MV-4-11 (cell line): ENCODE measurements at places on chromosomes 13 and 19.
A peak's percentile ranks its signal among the peaks of the same experiment; 100 is the strongest.

- DNase-seq: no peak
These were observed 7.7 kb upstream of the CRTC1 start for GRCh38 chr19:18675779-18676178.

- no peak for DNase-seq
These were observed 10.2 kb upstream of the CCDC97 start for GRCh38 chr19:41299755-41300089.

- no peak for DNase-seq
These were observed 20.6 kb upstream of the PLPP2 start for GRCh38 chr19:311813-312261.

- DNase-seq: peak; percentile 78
These were observed 2.5 kb downstream of the CFD start for GRCh38 chr19:861756-862580.

- peak; percentile 43 for DNase-seq
These were observed 259.9 kb downstream of the TBC1D4 start for GRCh38 chr13:75222031-75222430.

GRCh38 chr13:38483623-38484022 lies 134.0 kb downstream of the UFM1 start:
- peak; percentile 19 for DNase-seq

GRCh38 chr13:79648191-79648590 lies 167.2 kb downstream of the NDFIP2 start:
- no peak for DNase-seq

DNA sequence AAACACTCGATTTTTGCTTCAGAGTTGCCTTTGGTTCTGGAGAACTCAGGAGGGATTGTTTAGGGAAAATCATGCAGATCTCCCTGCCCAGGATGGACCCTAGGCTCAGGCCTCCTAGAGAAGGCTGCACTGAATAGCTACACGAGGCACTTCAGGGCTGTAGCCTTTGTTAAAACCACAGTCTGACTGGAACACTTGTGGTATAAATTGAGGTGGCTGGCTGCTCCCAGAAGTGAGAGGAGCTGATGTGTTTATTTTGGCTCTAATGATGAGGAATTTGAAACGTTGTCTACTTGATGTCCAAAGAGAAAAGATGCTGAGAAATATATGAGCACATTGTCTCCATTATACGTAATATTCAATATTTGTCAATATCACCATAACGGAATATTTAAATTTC lies 762.1 kb upstream of the ARGLU1 start:
- DNase-seq: no peak

DNA sequence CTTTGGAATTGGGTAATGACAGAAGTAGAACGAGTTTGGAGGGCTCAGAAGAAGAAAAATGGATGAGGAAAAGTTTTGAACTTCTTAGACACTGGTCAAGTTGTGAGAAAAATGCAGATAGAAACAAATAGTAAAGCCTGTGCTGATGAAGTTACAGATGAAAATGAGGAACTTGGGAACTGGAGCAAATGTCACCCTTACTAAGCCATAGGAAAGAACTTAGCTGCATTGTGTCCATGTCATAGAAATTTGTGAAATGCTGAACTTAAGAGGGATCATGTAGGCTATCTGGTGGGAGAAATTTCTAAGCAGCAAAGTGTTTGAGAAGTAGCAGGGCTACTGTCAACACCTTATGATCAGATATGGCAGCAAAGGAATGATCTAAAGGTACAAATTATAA lies 289.2 kb upstream of the PCDH9 start:
- peak; percentile 81 for DNase-seq

- DNase-seq: no peak
These were observed 178.0 kb upstream of the MIR17HG start for GRCh38 chr13:91169321-91170050.

DNA sequence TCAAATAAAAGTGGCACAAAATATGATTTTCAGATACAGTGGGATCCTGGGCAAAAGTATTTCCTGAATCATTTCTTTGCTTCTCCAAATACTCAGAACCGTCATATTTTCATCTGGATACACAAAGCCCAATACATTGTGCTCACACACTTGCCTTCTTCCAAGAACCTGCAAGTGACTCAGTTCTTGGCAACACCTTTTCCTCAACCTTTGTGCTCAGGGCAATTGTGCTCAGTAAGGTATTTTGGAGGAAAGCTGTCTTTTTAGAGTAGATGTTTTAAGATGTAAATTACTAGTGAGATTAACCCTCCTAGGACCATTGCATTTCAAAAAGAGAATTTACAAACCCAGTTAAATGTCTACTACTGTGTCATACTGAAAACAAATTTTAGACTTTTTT lies 233.5 kb downstream of the EFNB2 start:
- no peak for DNase-seq

GRCh38 chr19:32680986-32681385 lies 5.3 kb downstream of the RGS9BP start:
- DNase-seq: no peak

- DNase-seq: peak; percentile 96
These were observed 5.6 kb downstream of the ZAR1L start for GRCh38 chr13:32309312-32310133.

- DNase-seq: no peak
These were observed 1.5 kb upstream of the RAD23A start for GRCh38 chr19:12944104-12944674.

DNA sequence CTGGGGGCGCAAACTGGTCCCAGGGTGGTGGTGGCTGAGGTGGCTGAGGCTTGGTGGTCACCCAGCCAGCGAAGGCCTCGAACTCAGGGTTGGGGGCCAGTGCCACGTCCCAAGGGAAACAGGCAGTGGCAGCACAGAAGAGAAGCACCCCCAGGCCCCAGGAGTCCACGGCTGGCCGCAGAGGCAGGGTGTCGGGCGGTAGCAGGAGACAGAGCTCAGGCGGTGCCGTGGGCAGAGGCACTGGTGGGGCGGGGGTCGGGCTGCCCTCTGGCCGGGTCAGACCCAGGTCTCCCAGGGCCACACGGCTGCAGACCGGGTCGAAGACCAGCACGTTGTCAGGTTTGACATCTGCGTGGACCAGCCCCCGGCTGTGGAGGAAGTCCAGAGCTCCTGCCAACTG lies 4.2 kb upstream of the SBK2 start:
- DNase-seq: no peak

- DNase-seq: no peak
These were observed 299.1 kb upstream of the OBI1 start for GRCh38 chr13:78958006-78958405.

GRCh38 chr13:19152403-19152802 lies 29.2 kb downstream of the TUBA3C start:
- no peak for DNase-seq

DNA sequence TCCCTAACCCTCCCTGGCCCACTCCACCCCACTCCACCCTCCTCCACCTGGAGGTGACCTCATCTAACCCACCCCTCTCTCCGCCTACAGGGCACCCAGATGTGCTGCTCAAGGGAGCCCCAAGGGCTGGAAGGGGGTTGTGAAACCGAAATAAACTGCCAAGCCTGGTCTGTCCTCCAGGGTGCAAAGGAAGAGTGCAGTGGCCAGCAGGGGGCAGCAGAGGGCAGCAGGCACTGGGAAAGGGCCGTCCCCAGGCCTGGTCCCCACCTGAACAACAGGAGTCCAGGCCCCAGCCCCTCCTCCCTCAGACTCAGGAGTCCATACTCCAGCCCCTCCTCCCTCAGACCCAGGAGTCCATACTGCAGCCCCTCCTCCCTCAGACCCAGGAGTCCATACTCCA lies 8.4 kb upstream of the BCAM start:
- DNase-seq: peak; percentile 85

GRCh38 chr19:4197625-4198466 lies 15.4 kb downstream of the ANKRD24 start:
- no peak for DNase-seq

- no peak for DNase-seq
These were observed 863.9 kb upstream of the GPC6 start for GRCh38 chr13:92362717-92363116.

GRCh38 chr19:18928018-18928805 lies 8.7 kb downstream of the DDX49 start:
- DNase-seq: no peak

GRCh38 chr13:99380921-99381645 lies 73.9 kb upstream of the GPR183 start:
- DNase-seq: no peak

GRCh38 chr13:21673789-21674489 lies 3.1 kb downstream of the FGF9 start:
- DNase-seq: no peak

DNA sequence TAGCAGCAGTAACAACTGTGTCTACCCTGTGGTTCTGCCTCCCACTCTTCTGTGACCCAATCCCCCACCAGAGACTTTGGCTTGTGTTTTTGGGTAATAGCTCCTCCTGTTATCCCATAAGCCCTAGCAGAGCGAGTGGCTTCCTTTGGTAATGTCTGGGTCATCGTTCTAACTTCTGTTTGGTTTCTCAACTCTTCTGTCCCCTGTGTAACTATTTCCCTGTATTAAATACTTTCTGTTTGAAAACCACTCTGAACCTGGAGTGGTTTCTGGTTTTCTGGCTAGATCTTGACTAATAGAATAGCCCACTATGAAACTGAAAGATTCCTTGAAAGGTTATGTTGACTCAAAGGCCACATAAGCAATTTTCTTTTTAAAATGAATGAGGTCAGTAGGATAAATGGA lies 350.0 kb downstream of the DCT start:
- DNase-seq: no peak

GRCh38 chr13:114309806-114310410 lies 4.4 kb upstream of the CHAMP1 start:
- no peak for DNase-seq

GRCh38 chr13:108220041-108220440 lies 1.8 kb downstream of the ABHD13 start:
- no peak for DNase-seq

- DNase-seq: no peak
These were observed 1.9 kb downstream of the TMEM145 start for GRCh38 chr19:42315024-42315423.

- no peak for DNase-seq
These were observed 3.8 kb upstream of the KCTD12 start for GRCh38 chr13:76890021-76890420.

GRCh38 chr19:19321141-19321577 lies 530 bp downstream of the MAU2 start:
- peak; percentile 21 for DNase-seq

DNA sequence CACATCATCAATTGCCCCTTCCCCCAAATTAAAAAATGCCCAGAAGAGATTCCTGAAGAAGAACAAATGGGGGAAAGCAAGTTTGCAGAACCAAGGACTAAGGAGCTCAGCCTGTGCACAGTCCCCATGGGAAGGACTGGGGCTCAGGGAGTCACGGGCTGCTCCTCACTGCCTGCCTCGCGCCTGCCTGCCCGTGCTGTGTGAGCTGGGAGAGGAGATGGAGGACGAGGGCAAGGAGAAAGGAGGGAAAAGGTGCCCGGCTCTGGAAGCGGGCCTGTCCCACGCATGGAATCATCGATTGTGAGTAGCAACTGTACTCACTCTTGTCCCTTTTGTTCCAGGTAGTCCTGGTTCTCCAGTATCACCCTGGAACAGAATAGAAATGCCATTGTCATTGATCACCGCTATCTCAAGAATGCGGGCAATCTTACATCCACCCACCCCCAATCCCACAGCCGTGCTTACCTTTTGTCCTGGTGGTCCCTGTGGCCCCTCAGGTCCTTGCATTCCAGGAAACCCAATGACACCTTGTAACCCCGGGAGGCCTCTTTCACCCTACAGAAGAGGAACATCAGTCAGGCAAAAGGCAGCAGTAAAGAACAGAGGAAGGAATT lies 93.4 kb downstream of the COL4A1 start:
- DNase-seq: no peak

GRCh38 chr19:8511573-8512101 lies 2.3 kb downstream of the ZNF414 start:
- DNase-seq: no peak

DNA sequence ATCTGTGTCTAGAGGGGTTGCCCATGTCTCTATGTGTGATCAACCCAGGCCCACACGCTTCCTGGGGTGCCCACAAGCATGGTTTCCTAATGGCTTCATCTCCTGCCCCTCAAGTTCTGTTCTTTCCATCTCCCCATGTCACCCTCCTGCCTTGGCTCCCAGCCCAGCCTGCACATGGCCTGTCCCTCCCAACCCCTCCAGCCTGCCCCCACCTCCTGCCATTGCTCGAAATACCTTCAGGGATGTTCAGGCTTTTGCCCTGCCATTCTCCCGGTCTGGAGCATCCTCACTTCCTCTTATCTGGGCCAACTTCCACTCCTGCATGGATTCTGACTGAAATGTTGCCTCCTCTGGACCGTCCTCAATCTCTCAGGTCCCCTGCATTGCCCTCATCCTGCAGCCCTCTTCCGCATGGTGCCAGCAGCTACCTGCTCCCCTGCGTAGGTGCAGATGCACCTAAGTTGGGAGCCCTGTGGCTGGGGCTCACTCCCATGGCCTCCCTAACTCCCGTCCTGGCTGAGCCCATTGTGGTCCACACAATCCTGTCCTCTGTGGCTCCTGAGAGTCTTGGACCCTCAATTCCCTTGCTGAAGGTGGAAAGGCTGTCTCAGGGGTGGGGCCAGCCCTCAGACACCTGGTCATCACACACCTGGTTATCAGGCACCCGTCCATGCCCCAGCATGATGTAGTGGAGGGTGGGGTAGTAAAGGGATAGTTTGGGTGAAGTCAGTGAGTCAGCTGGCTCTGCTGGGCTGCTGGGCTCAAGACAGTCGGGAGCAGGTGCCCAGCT lies 152.1 kb downstream of the URI1 start:
- no peak for DNase-seq

GRCh38 chr13:25762795-25763377 lies 288.9 kb downstream of the SHISA2 start:
- no peak for DNase-seq

- DNase-seq: peak; percentile 94
These were observed 13.8 kb downstream of the SH2D3A start for GRCh38 chr19:6753178-6754031.

DNA sequence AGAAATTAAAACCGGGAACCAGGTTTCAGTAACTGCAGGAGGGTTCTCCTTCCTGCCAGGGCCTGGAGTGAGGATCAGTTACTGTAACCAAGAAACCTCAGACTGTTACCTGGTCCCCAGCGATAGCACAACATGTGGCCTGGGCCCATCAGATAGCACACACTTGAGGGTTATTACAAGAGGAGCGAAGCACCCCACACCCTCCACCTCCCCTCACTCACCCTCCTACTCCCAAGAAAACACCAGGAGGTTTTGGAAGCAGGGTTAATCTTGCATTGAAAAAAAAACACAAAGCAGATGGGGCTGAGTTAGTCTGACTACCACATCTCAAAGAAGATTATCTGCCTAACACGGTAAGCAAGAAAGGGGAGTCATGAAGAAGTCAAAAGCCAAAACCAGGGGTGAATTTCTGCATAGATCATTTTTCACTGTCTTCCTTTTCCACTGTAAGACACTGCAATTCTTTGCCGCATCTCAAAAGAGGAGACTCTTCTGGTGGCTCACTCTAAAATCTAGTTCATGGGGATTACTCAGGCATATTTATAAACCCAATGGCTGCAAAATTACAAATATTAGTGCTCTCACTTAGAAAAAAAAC lies 75.9 kb upstream of the DOCK9 start:
- DNase-seq: no peak

DNA sequence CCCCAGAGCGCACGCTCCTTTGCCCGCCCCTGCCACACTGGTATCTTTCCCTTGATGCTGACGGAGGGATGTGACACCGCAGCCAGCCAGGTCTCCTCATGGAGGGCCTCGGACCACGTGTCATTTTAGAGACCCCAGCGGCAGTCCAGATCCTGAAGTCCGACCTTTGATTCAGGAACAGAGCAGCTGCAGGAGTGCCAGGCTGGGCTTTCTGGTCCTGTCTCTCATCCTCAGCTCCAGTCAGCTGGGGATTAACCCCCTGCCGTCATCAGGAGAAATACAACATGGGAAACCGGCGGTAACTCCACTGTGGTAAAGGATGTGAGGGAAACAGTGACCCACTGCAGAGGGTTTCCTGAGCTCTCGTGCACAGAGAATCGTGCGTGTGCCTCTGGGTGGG lies 140.6 kb downstream of the SIPA1L3 start:
- no peak for DNase-seq
